Left kidney (tissue), 8 donors: ENCODE measurements at places on chromosomes 6 and 20. TPM values are rescaled to one million over a fixed set of nuclear protein-coding genes. Genes with fewer than 3 reads are reported as not detected.

The SASH1 gene
- polyA plus RNA-seq: 30.2 TPM

GRCh38 chr20:37600486-37600885, 72.8 kb upstream of the BLCAP start:
- DNase-seq: no peak

The NUS1 gene
- polyA plus RNA-seq: 59.1 TPM

GRCh38 chr6:158459726-158460125, 100.2 kb upstream of the TMEM181 start:
- no peak for DNase-seq

DNA sequence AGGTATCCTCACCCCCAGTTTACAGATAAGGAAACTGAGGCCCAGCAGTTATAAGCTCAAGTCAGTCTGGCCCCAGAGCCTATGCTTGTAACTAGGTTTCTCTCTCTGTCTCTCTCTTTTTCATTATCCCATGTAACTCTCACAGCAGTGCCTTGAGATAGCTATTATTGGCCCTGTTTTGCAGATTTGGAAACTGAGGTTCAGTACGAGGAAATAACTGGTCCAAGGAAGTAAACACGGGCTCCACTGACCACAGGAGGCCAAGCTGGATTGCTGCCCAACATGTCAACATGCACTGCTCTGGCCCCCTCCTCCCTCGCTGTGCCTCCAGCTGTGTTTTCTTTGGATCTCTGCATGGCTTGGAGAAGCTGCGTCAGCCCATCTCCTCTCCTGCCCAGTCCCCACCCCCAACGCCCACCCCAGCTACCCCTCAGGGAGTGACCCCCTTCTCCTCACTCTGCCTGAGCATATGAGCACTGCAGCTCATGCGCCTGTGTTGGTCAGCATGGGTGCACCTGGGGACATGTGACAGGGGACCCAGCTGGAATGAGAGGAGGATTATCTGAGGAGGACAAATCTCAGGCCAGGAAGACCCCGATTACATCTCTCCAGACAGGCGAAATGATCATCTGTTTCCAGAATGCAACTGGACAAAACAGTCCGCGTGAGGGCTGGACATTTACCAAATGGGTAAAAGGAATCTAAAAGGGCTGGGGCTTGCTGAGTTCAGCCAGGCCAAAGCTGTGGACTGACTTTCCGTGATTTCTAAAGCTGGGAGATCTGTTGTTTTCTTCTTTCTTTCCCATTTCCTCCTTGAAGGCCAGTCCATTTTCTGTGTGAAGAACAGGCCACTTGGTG, 7.8 kb upstream of the PLTP start:
- DNase-seq: peak; percentile 75

The CLIC1 gene
- polyA plus RNA-seq: 268 TPM

DNA sequence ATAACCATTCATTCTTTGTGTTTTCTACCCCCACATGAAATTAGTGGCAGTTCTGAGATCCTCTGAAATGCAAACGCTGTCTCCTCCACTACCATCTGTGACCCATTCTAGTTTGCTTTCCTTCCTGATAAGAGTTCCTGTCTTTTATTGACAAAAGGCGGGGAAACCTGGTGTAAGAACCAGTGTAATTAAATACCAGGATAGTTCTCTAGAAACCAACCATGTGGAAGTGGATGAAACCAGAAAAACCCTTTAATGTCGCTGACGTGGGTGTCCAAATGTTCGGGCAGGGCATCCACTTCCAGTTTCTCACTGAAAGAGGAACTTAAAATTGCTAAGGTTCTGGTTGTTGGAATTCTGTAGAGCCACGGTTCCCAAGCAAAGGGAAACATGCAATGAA, 79.1 kb downstream of the TNFRSF21 start:
- DNase-seq: no peak

DNA sequence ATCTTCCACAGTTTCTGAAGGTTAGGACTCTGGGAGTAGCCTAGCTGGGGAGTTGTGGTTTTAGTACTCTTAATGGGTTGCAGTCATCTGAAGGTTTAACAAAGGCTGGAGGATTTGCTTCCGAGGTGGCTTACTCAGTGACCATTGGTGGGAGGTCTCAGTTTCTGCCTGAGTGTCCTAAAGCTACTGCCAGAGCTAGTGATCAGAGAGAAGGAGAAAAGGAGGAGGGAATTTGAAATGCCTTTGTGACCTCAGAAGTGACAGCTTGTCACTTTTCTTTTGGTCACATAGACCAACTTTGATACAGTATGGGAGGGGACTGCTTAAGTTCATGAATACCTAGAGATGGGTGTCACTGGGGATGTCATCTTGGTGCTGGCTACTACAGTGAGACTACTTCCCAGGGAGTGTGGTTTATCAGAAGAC, 41.3 kb downstream of the NCOA3 start:
- no peak for DNase-seq
